NCI-H1436 (cell line): ENCODE measurements at places on chromosomes 2 and 18.

DNA sequence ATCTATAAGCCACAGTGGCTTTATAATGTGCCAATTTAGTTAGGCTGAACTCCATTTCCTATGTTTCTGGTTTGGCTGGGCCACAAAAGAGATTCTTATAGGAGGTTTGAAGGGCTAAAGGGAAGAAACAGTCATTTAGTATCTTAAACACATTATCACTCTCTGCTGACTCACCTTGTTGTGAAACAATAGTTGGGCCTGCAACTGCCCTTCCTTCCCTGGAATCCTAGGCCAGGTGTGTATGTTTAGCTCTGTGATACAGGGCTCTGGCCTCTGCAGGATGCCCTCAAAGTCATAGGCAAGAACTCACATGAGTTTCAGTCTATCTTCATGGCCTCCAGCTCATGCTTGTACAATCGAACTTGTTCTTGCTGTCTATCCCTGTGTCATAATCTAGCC, 400.0 kb upstream of the CELF4 start:
- no peak for DNase-seq

GRCh38 chr18:49364821-49365220, 95.6 kb downstream of the DYM start:
- no peak for DNase-seq

DNA sequence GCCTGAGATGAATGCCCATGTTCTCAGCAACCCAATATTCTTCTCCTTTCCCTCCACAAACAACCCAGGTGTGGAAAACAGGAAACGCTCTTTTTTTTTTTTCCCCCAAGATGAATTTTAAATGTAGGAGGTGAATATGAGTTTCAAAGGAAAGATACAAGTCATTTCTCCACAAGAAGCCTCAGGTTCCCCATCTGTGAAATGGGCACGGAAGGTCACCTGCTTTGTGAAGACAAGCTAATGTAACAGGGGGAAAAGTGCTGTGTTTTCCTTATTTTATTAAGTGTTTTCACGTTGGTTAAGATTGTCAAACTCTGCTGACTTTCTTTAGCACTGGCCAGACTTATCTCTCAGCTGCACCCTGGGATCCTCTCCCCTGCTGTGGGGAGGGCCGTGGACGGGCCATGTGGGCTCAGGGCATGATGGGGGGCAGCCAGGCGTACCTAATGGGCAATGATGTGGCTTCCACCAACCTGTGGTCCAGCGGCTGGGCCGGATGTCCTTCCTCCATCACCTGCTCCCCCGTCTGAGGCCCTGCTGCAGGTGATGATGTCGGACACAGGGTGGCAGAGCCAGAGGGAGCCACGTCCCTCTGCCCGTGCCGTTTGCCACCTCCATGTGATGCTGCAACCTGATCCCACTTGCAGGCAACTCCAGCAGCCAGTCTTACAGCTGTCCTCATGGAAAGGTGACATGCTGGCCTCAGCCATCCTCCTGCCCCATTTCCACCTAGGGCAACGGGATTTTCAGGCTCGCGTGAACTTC, 130.0 kb upstream of the PXDN start:
- DNase-seq, result no peak

DNA sequence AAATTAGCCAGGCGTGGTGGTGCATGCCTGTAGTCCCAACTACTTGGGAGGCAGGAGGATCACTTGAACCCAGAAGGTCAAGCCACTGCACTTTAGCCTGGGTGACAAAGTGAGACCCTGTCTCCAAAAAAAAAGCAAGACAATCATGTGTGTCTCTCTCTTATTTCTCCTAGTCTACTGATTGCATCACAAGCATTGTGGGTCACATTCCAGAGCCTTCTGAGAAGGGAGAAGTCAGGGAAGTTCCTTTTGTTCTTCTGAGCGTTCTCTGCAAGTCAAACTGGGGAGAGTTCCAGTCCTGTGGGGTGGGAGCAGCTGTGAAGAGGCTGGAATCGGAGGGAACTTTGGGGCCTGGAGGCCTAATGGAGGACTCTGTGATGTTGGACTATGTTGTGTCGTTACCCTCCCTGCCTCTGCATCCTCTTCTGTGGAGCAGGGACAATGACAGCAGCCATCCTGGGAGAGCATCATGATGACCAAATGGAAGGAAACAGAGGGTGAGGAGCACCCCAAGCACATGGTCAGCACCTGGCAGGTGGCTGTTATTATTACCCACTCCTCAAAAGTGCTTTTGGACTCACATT, 115.4 kb downstream of the MRO start:
- DNase-seq, result no peak

GRCh38 chr2:88078643-88079172, 11.1 kb downstream of the SMYD1 start:
- DNase-seq, result no peak

DNA sequence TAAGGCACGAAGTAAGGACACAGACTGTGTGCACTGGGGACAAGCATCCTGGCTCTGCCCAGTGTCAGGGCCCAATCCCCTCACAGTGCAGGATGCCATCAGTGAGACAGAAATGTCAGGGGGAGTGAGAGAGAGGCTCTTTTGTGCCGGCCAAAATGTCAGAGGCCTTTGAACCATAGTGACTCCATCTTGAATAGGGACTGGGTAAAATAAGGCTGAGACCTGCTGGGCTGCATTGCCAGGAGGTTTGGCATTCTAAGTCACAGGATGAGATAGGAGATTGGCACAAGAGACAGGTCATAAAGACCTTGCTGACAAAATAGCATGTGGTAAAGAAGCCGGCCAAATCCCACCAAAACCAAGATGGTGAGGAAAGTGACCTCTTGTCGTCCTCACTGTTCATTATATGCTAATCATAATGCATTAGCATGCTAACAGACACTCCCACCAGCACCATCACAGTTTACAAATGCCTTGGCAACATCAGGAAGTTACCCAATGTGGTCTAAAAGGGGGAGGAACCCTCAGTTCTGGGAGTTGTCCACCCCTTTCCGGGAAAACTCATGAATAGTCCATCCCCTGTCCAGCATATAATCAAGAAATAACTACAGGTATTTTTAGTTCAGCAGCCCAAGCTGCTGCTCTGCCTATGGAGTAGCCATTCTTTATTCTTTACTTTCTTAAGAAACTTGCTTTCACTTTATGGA, 337.4 kb downstream of the LPIN1 start:
- DNase-seq, result no peak

DNA sequence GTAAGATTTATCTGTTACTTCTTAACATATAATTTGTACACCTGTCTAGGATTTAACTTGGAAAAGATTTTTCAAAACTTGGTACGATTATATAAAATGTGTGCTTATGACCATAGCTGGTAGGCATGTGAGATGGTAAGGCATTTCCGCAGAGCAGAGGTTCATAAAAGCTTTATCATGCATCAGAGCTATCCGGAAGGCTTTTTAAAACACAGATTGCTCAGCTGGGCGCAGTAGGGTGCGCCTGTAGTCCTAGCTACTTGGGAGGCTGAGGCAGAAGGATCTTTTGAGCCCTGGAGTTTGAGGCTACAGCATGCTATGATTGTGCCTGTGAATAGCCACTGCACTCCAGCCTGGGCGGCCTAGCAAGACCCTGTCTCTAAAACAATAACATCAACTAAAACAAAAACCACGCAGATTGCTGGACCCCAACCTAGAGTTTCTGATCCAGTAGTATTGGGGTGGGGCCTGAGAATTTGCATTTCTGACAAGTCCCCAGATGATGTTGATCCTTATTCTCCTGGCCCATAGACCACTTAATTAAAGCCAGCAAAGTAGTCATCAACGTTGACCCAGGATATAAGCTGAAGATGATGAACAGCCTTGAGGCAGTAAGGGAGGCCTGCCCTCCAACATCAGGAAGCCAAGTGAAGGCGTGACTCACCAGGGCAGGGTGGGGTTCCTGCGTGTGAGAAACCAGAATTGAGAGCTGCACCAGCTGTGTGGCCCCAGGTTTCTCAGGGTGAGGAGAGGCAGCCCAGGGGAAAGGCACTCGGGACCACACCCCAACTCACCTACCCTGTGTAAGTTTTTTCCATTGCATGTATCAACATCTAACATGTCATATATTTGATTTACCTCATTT, 21.6 kb upstream of the SLC20A1 start:
- no peak for DNase-seq

DNA sequence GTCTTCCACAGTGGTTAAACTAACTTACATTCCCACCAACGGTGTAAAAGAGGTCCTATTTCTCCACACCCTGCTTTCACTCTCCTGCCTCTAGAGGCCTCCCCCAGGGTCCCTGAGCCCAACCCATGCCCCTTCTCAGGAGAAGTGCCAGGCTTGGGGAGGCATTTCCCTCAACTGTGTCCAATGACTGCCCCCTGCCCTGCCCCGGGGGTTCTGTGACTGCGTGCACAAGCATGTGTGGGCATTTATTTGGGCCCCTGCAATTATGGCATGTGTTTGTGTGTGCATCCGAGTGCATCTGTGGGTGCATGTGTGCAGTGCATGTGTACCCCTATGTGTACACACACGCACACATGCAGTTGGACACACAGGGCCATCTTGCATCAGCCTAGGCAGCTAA, 57.3 kb downstream of the INHBB start:
- DNase-seq, result no peak

DNA sequence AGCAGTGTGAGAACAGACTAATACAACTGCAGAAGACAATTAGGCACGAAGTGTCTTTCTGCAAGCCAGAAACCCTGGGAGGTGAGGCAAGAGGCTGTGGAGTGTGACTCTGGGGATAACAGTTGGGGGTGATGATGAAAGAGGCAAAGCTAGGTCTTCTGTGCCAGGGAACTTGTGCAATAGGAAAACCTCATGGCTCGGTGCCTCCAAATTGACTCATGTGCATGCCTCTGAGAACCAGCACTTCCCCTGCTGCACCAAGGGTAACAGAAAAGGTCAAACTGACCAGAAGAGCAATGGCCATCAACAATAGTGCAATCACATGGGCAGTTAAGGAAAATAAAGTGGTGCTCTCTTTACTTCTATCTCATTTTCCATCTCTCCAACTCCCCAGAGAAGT, 136.4 kb downstream of the SCG2 start:
- DNase-seq, result no peak

- no peak for DNase-seq
These were observed 5.1 kb upstream of the EML4 start for GRCh38 chr2:42164046-42164445.

DNA sequence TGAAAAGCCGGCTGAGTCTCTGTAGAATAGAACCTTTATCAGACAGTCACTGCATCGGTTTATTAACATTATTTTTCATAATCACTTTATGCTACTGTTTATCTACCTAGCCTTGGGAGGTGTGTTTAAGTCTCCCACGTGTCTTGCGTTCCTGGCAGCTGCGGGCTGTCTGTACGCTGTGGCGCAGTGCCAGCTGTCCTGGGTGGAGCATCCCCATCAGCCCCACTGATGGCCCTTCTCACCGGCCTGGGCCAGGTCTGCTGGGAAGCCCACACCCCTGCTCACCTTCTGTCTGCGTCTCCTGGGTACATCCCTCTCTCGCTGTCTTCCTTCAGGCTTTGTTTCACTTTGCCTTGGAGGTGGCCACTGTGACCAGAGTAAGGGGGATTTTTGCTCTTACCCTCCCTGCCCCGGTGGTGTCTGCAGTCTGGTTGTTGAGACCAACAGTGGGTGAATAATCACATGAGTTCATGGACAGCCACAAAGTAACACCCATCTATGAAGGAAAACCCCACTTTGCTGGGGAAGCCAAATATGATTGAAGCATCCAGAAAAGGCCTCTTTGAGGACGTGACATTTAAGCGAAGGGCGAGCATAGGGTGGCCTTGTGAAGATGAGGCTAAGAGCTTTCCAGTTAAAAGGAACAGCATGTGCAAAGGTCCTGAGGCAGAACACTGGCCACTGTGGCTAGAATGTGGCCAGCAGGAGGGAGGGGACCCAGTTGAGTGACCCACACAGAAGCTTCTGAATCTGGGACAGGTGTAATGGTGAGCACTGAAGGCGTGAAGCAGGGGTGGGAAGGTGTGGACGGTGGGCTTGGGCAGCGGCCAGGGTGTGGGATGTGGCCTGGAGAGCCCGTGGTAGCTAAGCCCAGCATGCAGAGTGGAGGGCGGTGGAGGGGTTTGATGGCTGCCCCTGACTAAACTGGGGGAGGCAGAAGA, 41.7 kb downstream of the RAMP1 start:
- DNase-seq, result no peak

DNA sequence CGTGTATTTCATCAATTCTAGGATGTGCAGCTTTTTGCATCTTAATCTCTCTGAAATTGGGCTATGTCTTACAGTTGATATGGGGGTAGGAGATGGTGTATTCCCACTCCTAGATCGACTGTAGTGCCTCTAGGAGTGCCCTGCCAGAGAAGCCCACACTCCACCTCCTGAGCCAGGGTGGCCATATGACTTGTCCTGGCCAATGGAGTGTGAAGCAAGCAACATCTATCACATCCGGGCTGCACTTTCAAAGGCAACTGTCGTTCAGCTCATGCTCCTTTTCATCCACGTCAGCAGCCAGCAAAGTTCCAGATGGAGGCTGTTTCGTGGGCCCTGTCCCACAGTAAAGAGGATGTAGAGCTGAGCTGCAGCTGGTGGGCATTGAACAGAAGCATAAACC, 149.4 kb upstream of the SLC1A4 start:
- DNase-seq, result no peak

DNA sequence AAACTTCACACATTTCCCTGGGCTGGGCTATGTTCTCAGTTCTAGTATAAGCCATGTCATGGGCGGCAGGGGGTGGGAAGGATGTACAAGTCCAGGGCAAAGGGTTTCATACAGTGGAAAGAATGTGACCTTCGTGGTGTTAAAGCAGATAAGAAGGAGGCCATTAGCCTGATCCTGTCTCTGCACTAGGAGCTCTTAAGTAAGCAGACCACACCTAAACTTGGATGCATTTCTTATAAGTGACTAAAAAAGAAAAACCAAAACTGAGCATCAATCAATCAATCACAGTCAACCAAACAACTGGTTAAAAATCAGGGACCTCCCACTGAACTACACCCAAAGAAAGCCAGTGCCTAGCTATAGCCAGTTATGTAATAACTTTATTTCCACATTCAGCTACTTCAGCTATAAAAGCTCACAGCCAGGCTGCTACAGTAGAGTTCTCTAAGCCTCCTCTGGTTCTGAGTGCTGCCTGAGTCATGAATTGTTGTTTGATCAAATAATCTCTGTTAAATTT, 46.8 kb upstream of the RIOK3 start:
- no peak for DNase-seq

GRCh38 chr2:161245261-161245553, 63.0 kb upstream of the PSMD14 start:
- DNase-seq, result no peak
